ENCODE measurements at places on chromosomes 12 and 14.

DNA sequence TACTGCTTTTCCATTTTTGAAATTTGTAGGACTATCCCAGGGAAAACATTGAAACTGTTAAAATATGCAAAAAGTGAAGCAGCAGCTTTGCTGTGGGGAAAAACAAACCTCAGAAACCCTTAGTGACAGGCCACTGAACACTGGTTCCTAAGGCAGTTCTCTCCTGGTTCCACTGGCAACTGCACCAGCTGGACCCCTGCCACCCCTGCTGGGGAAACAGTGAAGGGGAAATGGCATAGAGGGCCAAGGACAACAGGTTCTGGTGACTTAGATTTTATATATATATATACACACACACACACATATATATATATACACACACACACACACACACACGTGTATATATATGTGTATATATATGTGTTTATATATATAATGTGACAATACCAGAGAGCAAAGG, 16.2 kb upstream of the KRT7 start:
- no peak for DNase-seq

DNA sequence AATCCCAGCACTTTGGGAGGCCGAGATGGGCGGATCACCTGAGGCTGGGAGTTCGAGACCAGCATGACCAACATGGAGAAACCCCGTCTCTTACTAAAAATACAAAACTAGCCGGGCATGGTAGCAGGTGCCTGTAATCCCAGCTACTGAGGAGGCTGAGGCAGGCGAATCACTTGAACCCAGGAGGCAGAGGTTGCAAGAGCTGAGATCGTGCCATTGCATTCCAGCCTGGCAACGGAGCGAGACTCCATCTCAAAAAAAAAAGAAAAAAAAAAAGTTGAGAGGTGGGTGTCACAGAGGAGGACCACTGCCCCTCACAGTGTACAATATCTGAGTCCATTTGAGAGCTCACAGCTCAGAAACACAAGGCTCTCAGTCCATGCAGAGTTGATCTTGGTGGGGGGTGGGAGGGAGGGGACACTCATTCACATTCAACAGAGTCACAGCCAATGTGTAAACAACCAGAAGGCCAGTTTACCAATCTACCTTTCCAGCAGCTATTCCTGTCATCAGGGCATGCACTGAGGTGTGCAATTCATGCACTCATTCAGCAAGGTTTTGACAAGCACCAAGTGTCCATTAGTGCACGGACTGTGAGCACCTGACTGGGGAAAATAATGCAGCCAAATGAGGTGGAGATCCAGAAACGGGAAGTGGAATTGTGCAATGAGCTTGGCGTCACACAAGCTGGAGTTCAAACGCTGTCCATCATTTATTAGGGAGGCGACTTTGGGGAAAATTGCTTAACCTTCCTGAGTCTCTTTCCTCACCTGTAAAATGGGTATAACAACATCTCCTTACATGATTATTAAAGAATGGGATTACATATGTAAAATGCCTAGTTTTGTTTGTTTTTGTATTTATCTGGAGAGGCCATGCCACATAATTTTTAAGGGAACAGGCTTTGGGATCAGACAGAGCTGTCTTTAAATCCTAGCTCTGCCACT, 4.4 kb upstream of the EIF5 start:
- no peak for DNase-seq

GRCh38 chr12:94536040-94536965, 76.6 kb upstream of the CEP83 start:
- DNase-seq: no peak

DNA sequence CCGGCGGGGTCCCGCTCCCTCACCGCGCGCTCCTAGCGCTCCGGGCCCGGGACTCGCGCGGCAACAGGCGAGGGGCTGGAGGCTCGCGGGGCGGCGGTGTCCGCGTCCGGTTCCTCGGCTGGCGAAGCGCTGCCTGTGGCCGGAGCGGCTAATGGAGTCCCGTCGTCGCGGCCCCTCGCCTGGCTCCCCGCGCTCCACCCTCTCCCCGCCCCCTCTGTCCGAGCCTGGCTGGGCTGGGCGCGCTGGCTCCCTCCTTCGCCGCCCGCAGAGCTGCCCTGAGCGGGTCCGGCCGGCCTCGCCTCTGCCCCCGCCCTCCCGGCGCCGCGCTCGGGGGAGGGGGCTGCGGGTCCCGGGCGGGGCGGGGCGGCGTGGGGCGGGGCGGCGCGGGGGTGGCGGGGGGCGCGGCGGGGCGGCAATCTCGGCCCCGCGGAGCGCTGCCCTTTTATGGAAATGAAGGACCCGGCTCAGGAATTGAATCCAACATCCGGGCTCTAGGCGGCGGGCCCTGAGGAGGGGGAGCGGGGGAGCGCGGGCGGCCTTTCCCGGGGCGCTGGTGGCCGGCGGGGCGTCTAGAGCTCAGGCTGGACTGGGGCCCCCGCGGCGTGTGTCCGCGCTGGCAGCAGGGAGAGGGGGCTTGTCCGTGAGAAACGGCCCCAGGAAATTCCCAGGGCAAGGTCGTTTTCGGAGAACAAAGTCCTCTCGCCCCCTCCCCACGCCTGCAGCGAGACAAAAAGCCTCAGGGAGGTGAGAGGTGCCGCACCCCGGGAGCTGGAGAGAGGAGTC, at the start of gene FERMT2:
Gene FERMT2 (minus strand): TSS at position 153 of the 783 bp plus-strand sequence. CDS start 482 bp downstream, outside the sequence.
- peak; percentile 20 for DNase-seq

GRCh38 chr14:65470404-65470880, 57.9 kb downstream of the FUT8 start:
- no peak for DNase-seq

DNA sequence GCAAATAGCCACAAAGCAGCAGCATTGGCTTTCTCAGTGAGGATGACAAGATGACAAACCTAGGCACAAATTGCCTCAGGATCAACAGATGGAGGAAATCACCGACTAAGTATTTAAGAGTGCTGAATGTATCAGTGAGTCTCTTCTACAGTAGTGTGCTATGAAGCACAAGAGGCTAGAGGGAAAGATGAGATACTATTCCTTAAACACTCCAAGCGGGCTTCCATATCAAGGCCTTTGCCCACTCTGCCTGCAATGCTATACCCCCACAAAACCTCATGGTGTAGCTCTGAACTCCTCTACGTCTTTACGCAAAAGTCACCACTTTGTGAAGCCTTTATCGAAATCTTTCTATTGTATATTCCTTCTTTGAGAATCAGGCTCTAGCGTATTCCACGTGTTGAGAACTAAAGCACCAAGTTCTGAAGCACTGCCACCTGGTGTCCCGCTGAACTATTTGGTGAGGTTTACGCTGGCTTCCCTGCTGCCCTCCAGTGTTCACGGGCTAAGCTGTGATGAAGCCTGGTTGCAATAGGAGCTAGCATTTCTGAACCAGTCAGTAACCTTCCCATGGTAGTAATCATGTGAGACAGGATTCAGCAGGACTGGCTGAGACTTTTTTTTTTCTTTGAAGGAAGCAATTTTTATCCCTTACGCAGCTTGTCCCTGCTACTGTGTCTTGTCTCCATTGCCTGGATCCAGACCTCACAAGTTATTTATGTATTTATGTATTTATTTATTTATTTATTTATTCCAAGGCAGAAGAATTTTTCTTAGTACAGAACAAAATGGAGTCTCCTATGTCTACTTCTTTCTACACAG, 426.5 kb upstream of the OR4E1 start:
- DNase-seq: peak; percentile 69

- DNase-seq: no peak
Observed at GRCh38 chr12:105899589-105899988, 239.2 kb downstream of the NUAK1 start.

- no peak for DNase-seq
Observed at GRCh38 chr14:69675245-69675583, 63.8 kb downstream of the SUSD6 start.

DNA sequence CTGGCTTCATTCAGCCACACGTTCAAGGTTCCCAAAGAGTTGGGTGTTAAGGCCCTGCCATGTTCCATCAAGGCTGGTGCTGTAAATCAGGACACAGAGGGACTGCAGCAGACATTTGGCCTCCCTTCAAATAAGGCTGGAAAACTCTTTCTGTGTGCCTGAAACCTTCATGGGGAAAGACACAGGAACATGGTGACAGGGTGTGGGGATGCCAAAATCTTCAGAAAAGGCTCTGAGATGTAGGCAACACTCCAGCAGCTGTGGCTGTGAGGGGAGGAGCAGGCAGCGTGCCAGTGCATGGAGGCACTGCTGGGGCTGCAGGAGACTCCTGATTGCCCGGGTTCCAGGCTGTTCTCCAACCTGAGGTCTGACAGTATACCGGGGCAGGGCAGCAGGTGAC, 15.0 kb downstream of the POMT2 start:
- no peak for DNase-seq

Data from CD4-positive, alpha-beta T cell treated with Interleukin-21 for 1 hour (primary cell).